ENCODE measurements at places on chromosomes 16 and 17. TPM values are rescaled to one million over a fixed set of nuclear protein-coding genes. Genes with fewer than 3 reads are reported as not detected.

GRCh38 chr17:258045-258734, 76.7 kb upstream of the DOC2B start:
- no peak for DNase-seq
- H3K4me1 ChIP-seq = no peaks in the 10 kb centered on the region
- H3K27me3 ChIP-seq = no peaks in the 10 kb centered on the region
- peaks cover 37% of the 10 kb centered on the region for H3K36me3 ChIP-seq

DNA sequence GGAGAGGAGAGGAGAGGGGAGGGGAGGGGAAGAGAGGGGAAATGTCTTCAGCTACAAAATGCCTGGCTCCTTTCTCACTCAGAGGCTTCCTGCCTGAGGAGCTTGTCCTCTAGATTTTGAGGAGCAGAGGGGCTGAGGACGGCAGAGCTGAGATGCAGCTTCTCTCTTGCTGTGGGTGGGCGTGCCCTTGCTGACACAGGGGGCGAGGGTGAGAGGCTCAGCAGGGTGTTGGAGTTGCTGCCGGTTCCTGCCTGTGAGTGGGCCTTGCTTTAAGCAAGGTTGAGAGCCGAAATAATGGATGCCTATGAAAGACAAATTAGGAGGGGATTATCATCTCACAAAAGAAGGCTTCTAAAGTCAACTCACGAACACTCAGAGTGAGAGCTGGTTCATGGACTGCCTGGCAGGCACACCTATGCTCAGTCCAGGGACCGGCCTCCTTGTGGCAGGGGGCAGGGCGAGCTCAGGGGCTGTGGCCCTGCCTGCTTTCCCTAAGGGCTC, 215.6 kb downstream of the MSI2 start:
- H3K36me3 ChIP-seq = peaks cover 4% of the 10 kb centered on the region
- H3K27me3 ChIP-seq = no peaks in the 10 kb centered on the region
- no peak overlapping the region for H3K4me3 ChIP-seq
- peaks cover 20% of the 10 kb centered on the region for H3K4me1 ChIP-seq

DNA sequence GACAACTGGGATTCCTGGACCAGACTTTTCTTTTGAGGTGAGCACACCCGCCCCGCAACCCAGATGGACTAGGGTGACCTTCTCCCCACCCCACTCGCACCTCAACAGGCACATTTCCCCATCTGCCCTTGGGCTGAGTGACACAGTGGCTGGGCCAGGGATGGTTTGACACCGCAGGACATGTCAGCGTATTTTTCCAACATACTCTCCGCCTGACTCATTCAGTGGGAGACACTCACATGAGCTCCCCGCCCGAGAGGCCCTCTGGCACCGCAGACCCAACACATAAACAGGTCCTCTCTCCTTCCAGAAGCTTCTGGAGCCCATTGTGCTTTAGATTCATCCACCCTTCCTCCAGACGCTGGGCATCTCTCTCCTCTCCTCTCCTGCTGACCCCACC, 69.4 kb downstream of the ZDHHC7 start:
- no peak for DNase-seq
- H3K27me3 ChIP-seq = peaks cover 7% of the 10 kb centered on the region
- no peaks in the 10 kb centered on the region for H3K4me1 ChIP-seq
- H3K4me3 ChIP-seq = no peak overlapping the region
- H3K27ac ChIP-seq = no peak overlapping the region

GRCh38 chr16:89484923-89485679, 5.3 kb downstream of the ANKRD11 start:
- peak overlapping the region; percentile 9 for H3K4me3 ChIP-seq
- no peak for DNase-seq
- H3K27me3 ChIP-seq = no peaks in the 10 kb centered on the region
- peak overlapping the region; percentile 92 for H3K27ac ChIP-seq
- H3K36me3 ChIP-seq = peaks cover 5% of the 10 kb centered on the region

- no peak overlapping the region for H3K4me3 ChIP-seq
- no peak for DNase-seq
- H3K4me1 ChIP-seq = no peaks in the 10 kb centered on the region
- H3K27ac ChIP-seq = no peak overlapping the region
- peaks cover 1% of the 10 kb centered on the region for H3K36me3 ChIP-seq
Observed at GRCh38 chr16:67443265-67443664, 12.3 kb downstream of the HSD11B2 start.

ABCC12 gene
- total RNA-seq = 0.36 TPM
